Nephron progenitor cell (in vitro differentiated cells): ENCODE measurements at places on chromosomes 11 and 22.

DNA sequence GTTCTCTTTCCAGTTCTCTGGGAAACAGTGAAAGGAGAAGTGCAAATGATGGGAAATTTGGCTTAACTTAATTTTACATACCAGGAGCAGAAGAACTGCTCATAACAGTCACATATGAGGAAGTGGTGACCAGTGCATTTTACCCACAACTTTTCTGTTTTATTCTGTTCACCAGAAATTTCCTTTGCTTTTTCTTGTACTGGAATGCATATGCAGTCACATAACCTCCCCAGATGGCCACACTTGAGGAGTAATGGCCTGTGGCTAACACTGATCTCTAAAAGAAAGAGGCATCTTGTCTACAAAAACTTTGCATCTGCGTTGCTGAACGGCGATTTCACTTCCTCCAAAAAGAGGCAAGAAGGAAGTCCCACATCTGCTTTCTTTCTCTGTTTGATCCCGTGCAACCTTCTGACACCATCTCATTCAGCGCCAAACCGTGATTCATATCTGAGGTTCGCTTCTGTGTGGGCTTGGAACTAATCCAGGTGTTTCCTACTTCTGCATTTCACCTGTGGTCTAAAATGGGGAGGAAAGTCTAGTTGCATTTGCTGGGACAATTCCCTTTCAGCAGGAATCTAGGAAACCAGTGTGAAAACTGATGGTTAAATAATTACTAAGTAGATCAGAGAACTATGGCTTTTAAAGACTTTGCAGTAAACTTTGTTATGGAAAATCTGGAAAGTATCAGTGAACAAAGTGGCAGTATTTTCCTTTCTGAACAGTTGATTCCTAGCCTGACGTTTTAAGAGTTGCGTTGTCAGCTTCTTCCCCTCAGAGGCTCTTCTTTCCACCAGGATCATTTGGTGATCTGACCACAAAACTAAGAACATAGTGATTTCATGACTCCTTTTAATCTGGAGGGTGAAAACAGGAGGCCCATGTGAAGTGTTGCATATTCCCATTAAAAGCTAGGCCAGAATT is 4.2 kb upstream of the MPEG1 start:
- DNase-seq = no peak

- no peak for DNase-seq
Measured at GRCh38 chr11:65719871-65720210, 757 bp downstream of the RNASEH2C start.

DNA sequence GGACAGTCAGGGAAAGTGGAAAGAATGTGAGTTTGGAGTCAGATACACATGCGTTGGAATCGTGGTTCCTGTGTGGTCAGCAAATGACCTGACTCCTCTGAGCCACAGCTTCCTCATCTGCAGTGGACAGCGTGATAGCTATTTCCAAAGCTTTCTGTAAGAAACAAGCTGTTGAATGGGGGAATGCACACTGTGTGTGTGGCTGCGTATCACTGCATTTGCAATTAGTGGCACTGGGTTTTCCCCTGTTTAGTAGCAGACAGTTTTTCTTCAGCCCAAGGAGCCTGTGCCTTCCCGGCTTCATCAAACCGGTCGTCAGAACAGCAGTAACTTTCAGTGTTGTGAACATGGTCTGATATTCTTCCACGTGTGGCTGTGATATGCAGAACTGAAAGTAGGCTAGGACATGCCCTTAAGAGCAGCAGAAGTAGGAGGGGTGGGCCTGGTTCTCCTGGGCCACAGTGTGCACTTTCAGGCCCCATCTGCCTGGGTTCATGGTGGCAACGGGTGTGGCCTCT is 121.5 kb downstream of the RRAS2 start:
- DNase-seq = no peak

GRCh38 chr11:106708348-106708747 is 309.9 kb downstream of the GUCY1A2 start:
- no peak for DNase-seq

DNA sequence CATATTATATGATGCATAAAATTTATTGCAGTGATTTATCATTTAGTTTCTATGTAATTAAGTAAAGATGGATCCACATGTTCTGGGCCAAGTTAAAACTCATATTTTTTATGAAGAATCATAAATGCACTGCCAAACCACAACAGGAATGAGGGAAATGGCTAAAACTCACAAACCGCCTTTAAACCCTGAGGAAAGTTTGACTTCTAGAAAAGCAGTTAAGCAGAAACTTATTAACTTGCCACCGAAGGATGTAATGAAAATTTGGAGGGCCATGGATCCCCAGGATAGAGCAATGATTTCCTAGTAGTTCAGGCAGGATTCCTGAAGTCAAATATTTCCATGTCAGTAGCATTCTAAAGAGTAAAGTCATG is 218.3 kb upstream of the CTSC start:
- DNase-seq = no peak

DNA sequence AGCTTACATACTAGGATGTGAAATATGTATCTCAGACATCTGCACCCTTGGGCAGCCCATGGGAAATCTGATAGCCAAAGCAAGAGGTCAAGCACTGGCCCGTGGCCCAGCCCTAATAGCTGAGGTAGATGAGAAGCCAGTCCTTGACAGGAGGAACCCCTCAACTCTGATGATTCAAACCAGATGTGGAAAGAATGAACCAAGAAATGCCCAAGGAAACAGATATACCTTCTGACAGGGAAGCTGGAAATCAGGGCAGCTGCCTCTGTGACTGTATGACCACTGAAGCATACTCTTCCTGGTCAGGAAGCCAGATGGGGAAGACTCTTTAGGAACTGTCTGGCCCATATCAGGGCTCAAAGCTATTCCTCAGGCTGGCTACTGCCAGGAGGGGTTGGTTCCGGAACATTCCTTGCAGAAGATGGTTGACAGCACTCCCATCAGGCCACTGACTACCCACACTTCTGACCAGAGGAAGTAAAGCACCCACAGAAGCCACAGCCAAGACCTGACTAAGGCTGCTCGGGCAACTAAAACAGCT is 124.2 kb downstream of the SWAP70 start:
- no peak for DNase-seq

DNA sequence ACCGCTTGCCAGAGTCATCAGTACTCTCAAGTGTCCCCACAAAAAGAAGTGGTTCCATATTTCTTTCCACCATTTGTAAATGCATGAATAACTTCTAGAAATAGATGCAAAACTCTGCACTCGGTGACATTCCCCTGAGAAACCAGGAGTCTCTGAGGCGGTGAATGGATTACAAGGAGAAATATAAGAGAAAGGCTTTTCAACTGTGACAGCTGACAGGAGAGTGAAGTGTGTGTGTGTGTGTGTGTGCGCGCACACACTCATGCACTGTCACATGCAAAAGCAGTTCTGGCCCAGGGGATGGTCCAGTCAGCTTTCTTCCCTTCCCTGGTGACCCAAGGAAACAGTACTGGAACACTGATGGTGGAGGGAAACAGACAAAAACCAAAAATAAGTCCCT is 710.0 kb downstream of the OPCML start:
- DNase-seq = no peak

GRCh38 chr11:3605771-3606203 is 36.0 kb downstream of the ART5 start:
- no peak for DNase-seq

DNA sequence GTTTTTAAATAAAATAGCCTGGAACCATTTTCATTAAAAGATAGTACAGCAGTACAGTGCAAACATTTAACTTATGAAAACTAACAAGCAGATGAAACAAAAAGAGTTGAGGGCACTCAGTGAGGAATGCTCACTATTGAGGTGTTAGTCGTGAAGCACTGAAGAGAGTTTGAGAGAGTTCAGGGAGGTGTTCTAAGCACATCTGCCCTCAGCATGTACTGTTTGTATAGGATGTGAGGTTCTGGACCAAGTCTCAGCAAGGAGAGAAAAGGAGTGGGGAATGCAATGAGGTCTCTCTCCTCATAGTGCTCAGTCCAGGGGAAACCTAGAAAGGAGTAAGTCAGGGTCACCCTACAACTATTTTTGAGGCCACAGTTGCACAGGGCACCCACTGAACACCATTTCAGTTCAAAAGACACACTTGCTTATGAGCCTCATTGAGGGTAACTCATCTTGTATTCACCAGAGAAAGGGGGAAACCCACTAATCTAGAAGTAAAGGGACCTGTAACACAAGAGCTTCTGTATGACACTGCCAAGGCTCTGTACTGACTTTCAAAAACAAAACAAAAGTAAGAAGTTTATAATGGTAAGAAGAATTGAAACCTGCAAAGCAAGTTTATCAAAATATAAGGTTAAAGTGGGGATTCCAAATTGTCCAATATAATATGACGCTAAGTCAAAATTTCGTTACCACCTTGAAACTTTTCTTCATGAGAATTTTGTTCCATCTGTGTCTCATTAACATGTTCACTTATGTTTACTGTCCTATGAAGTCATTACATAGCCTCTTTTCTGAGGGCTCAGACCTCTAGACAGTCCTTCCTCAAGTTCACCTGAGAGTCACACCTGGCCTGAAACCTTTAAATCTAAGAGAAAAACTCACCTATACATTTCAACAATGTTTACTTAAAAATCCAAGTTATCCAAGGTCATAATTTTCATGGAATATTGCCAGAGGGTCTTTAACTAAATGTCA is 275.3 kb downstream of the ETS1 start:
- DNase-seq = no peak

DNA sequence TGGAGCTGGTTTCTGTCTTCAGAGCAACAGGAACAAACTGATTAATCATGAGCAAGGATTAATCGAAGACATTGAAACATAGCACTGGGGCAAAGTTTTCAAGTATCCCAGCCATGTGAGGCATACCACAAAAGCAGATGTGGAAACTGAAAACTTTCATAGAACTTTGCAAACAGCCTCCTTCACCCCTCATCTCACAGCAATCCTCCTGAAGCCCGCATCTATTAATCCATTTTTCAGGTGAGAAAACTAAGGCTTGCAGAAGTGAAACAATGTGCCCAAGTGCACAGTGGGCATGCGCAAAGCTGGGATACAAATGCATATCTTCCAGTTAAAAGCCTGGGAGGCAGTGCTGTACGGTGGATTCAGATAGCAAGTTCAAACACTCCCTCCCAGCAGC is 58.6 kb upstream of the HMGXB4 start:
- DNase-seq = no peak

DNA sequence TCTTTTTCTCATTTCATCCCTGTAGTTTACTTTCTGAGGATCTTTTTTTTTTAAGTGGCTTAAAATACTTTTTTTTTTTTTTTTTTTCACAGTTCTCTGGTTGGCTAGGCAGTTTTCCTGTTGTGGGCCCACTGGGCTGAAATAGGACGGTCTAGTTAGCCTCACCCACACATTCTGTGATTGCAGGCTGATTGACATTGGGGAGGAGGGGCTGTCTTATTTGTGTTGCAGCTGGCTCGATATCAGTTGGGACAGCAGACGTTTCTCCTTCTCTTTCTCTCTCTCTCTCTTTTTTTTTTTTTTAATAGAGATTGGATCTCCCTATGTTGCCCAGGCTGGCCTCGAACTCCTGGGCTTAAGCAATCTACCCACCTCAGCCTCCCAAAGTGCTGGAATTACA is 6.9 kb downstream of the BCR start:
- DNase-seq = no peak

- DNase-seq = no peak
Measured at GRCh38 chr11:110134110-110134509, 40.9 kb downstream of the ZC3H12C start.

DNA sequence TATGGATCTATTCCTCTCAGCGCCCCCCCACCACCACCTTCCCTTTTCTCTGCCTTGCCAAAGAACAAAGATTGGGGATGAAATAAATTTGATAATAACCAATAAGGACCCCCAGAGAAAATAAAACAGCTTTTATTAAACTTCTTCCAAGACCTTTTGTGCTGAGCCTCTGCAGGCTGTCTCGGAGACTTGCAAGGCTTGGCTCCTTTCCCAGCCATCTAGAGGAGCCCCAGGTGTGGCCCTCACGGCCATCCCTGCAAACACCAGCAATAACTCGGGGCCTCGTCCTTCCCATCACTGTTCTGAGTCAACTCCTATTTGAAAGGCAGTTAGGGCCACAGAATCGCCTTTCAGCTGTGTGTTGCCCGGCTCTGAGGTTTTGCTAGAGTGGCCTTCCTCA is 51.2 kb upstream of the LMO1 start:
- DNase-seq = no peak

- DNase-seq = no peak
Measured at GRCh38 chr11:34904421-34904955, 11.7 kb downstream of the APIP start.

DNA sequence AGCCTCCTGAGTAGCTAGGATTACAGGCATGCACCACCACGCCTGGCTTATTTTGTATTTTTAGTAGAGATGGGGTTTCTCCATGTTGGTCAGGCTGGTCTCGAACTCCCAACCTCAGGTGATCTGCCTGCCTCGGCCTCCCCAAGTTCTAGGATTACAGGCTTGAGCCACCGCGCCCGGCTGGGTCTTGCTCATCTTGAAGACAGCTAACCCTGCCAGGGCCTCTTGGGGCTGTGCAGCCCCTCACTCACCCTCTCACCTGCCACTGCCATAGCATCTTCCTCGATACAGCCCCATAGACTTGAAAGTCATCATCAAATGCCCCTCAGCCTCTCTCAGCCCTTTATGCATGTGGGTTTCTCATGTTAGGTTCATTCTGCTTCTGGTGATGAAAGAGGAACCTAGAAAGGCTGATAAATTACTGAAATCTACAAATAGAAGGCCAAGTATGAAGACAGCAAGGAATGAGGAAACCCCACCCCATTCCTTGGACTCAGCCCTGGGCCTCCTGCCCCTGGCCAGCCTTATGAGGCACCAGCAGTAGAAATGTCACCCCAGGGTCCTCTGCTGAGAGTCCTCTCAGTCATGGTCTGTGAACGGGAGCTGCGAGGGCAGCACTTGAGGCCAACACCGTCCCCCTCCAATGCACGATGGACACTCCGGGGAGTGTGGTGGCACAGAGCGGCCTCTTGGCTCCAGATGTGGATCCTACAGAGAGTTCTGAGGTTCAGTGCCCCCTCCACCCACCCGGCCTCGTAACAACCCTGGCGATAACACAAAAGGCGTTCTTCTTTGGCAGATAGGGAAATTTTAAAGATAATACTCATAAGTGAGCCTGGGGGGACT is 24.8 kb downstream of the SCGB1A1 start:
- no peak for DNase-seq

DNA sequence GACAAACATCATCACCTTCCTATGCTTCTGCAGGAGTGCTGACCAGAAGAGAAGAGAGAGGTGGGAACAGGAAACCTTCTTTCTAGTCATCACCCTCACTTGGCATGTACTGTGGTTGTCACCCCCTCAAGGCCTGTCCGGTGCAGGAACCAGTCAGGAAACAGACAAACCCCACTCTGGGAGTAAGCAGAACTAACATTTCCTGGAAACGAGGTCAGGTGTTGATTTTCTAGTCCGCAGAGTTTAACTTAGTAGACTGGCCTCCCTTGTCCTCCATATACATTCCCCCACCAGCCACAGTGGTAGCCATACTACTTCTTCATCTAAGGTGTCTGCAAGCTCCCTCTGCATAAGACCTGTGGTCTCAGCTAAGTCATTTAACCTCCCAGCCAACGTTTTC is 80.7 kb upstream of the NCAM1 start:
- no peak for DNase-seq
